Left colon (tissue), 2 donors: ENCODE measurements at places on chromosomes 4 and X.

DNA sequence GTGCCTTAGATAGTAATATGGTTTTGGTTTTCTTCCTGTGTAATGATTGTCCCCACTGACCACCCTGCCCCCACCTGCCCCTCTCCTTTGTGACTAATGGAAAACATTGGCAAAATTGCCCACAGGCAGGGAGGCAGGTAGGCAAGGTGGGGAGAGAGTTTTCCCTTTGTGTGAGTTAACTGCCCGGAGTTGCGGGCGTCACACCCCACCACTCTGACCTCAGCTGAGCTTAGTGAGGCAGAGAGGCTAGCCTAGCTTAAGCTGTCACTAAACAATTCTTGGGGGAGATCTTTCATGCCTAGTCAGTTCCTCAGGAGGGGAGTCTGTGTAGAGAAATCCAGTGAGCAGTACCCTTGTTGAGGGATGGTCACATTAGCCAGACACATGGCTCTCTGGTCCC lies 245.3 kb downstream of the BCOR start:
- no peak for DNase-seq

DNA sequence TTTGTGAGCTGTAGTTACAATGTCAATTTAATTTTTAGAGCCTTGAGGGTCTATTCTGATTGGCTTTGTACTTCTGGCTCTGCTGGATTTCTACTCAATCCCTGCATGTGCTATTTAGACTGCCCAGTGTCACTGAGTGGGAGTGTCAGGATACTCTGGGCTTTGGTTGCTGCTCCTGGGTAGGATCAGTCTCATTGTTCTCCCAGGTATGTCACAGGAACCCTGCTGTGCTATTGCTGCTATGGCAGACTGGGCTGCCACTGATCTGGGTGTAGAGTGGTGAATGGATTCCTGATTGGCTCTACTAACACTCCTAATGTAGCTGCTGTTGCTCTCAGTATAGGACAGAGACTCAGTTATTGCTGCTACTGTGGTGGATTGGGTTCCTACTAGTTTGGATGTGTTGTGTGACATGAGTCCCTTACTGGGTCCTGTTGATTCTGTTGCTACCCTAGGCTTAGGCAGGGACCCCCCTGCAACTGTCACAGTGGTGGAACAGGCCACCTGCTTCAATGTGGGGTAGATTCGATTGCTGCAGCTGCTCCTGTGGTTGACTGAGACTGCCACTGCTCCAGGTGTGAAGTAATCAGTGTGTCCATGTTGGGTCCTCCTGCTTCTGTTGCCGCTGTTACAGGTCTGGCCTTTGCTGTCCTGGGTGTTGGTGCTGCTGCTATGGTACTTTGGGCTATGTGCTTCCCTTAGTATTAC lies 707.8 kb upstream of the AMOT start:
- DNase-seq = no peak

DNA sequence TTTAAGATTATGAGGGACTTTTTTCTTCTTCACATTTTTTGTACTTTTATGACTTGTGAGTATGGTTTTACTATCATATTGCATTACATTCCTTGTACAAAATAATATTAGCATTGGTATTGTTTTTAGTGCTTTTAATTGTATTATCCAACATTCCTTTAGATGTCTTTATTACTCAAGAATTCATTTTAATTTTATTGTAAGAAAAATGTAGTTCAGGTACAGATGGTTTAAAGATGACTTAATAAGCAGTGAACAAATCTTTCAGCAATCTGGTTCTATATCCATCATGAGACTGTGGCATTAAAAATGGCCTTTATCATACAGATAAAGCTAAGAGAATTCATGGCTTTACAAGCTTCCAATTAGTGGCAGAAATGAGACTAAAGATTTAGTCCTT lies 191.6 kb downstream of the ANTXR2 start:
- DNase-seq = no peak

DNA sequence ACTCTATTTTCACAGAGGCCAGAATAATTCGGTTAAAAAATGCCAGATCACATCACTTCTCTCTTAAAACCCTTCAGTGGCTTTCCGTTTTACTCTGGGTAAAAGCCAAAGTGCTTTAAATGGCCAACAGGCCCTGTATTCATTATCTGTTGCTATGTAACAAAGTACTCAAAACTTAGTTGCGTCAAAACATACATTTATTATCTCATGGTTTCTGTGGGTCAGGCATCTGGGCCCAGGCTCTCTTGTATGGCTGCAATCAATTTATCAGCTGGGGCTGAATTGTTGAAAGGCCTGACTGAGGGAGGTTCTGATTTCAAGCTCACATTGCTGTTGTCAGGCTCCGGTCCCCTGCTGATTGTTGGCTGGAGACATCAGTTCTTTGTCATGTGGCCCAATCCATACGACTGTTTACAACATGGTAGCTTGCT lies 72.7 kb upstream of the H2AZ1 start:
- no peak for DNase-seq

- DNase-seq = no peak
Observed at GRCh38 chrX:66004928-66005829, 34.7 kb downstream of the VSIG4 start.

DNA sequence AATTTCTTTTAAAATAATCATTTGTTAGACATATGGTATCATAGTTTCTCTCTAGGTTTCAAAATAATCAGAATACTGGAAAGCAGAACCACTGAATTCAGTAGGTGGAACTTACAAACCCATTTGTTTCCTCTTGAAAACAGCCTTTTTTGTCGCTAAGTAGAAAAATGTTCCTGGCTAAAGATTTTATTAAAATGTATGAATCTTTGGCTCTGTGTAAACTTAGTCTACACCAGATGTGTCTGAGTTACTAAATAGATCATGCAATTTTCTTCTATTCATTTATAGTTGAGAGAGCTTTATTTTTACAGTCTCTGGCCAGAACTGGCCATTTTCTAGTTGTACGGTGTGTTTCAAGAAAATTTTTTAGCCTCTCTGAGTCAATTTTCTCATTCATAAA lies 1.0 kb downstream of the CYSLTR1 start:
- DNase-seq = no peak

DNA sequence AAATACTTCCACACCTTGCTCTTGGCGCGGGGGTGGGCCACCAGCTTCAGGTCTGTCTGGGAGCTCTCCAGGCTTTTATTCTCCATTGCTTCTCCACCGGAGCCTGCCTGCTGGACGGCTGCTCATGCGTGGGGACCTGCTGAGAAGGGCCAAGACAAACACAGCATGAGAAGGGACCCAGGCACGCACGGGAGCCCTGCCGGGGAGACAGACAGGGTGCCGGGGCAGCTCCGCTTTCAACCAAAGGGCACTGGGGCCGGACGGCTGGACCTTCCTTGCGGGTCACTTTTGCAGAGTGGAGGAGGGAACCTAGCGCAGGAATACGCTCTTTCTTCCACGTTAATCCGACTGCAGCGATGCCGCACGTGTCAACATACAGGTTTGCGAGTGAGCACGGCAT lies 10.1 kb downstream of the DHRSX start:
- peak; percentile 14 for DNase-seq

- no peak for DNase-seq
Observed at GRCh38 chrX:2192584-2193272, 308.0 kb downstream of the DHRSX start.

DNA sequence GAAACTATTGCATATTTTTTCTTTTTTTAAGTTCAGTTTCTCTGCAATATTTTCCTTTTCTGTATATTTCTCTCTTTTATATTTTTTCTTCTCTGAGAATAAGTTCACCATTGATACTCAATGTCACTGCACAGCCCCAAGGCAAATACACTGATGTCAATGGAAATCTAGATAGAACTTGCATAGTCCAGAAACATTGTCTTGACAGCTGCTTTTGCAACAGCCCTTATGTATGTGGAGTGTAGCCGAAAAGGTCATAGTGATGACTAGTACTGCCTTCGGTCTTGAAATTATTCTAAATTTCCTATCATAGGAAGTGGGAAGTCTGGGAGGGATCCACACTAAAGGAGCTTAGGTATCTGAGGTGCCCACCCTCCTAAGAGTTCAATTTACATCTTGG lies 150.0 kb downstream of the SPOCK3 start:
- DNase-seq = no peak

GRCh38 chr4:77076889-77077635 lies 1.3 kb upstream of the CCNI start:
- DNase-seq = no peak

DNA sequence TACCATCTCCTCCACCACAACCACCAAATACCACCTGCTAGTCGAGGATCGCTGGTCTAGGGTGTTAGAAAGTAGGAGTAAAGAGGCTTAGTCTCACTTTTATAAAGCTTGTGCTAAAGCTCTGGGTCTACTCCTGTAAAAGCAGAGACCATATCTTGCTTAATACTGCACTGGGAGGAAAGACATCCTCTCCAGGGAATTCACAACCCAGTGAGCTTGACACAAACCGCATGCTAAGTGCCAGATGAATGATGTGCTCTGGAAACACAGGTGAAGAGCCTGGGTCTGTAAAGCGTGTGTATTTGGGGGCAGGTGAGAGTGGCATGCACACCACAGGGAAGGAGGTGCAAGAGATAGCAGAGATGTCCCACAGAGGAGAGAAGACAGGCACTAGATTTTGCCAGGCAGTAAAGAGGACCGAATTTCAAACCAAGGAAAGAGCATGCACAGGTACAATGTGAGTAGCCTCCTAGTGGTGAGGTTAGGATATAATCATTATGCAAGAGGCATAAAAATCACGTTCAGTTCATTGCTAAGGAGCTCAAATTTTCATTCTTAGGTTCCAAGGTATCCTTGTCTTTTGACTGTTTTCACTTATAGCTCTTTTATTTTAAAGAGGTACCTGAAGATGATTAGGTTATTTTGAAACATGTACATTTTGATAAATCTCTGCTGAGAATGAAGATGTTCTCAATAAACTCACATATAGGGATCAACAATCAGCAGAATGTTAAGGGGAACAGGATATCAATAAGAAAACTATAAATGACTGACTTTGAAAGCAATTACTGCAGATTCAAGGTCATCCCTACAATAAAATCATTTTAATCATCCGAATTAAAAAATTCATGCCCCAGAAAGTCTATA lies 20.7 kb downstream of the TAPT1 start:
- DNase-seq = no peak

DNA sequence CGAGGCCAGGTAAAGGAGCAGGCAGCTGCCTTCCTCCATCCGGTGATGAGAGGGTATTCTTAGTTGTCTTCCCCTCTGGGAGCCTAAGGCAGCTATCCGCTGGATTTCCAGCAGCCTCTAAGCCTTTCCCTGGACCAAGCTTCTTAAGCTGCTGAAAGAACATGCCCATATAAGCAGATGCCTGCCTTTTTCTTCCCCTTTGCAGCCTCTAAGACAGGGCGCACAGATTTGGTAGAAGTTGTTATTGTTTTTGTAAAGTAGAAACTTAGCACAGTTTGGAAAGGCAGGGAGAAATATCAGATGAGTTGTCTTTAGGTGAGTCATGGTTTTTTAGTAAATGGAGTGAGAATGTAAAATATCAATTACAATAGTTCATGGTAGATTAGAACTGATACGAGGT lies 210.8 kb downstream of the ARHGAP10 start:
- no peak for DNase-seq

DNA sequence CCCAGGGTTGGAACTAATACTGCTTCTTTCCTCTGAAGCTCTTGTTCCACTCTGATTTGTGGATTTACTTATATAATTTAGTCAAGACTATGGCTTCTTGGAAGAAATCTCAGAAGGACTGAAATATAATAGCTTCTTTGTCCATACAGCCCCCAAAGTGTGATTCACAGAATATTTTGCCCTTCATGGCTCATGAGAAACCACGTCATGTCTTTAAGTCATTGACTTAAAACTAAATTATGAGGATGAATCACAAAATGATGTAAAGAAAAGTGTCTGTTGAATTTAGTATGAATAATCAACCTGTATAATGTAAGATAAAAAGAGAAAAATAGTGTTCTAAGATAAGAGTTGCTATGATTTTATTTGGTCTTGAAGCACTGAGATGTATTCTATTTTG lies 43.3 kb upstream of the AGA start:
- no peak for DNase-seq

GRCh38 chr4:98754736-98755135 lies 96.3 kb upstream of the TSPAN5 start:
- DNase-seq = no peak

- DNase-seq = no peak
Observed at GRCh38 chr4:150588316-150588715, 6.4 kb downstream of the MAB21L2 start.

DNA sequence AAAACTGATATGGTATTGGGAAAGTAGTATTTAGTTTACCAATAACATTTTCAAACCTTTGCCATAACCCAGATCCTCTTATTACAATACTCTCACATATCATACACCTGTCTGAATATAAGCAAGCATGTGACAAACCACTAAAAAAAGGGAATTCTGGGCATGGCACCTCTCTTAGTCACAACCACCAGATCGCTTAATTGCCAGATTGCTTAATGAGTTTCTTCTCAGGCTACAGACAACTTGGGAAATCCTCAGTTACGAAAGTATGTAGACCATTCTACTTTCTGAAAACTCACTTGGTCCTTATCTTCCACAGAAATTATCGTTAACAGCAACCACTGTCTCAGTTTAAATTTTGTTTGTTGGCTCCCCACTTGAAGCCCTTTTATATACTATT lies 2.1 kb downstream of the NAF1 start:
- no peak for DNase-seq

DNA sequence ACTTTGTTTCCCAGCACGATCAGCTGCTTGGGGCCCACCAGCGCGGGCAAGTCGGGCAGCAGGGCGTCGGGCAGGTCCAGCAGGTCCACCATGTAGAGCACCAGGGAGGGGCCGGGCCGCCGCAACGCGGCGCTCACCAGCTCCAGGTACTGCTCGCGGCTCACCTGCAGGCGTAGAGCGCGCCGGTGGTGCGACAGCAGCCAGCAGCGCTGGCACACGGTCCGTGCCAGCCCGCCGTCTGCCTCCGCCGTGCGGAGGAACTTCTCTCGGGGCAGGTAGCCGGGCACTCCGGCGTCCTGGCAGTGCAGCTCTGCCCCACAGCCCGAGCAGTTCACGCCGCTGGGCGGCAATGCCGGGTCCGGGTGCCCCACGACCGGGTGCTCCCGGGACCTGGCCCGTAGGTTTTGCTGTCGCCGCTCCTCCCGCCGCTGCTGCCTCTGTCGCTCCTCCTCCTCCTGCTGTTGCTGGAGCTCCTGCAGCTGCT lies 527 bp downstream of the NOA1 start:
- peak; percentile 75 for DNase-seq

DNA sequence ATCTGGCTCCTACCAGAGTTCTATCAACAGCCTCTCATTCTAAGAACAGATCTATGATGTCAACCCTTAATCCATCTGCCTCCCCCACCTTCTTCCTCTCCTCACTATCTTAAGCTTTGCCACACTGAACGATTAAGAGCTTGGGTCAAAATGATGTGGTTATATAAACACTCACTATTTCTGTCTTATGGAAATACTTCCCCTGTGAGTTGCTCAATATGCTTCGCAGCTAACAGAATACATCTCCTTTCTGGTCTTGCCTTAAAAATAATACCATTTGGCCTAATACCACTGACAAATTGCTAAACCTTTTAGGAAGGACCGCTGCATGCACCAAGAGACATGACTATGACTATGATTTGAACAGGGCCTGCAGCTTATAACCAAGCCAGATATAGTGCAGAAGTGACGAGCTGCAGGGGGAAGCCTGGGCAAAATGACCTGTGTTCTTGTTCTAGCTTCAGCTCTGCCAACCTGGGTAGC lies 130.9 kb downstream of the RNF150 start:
- no peak for DNase-seq
